Activated CD4-positive, alpha-beta T cell treated with anti-CD3 and anti-CD28 coated beads for 1 hour (primary cell): ENCODE measurements at places on chromosomes 6 and 20.

DNA sequence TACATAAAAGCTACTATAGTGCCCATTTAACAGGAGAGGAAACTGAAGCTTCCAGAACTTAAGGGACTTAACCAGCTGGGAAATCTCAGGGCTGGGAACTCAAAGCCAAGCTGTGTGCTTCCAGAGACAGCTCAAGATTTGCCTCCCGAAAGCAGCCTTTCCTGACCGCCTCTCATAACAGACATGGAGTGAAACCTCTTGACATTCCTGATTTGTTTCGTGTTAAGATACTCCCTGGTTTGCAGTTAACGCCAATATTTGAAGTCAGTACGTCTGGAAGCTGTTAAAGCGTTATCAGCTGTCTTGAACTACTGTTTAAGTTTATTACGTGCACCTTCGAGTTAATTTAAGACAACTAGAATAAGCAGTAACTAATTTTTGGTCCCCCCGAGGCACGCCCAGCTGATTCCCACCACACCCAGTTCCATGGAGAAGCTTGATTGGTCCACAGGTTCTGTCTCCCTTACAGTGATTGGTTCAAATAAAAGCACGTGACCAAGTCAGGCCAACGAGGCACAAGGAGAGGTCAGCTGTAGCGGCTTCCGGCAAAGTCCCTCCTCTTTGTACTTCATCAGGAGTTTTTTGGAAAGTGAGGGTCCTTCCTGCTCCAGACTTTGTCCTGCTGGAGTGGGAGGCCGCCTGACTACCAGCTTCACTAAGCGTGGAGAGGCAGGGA lies 8.9 kb upstream of the TCP11 start:
- no peak for DNase-seq

GRCh38 chr20:50216543-50217206 lies 26.0 kb downstream of the CEBPB start:
- no peak for DNase-seq

DNA sequence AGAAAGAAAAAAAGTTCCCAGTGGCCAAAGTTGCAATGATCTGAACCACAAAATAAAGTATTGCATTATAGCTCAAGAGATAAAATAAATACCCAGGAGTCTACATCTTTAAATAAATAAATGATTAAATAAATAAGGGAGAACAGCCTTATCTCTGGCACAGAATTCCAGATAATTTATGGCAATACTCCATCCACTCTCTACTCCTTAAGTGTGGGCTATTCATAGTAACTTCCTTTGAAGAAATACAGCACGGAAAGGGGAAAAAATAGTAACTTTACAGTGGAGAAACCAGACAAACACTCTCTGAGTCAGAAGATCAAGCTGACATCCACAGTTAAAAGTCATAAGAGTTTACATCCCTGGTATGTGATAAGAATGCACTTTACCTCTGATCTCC lies 11.6 kb downstream of the AURKA start:
- DNase-seq = no peak

DNA sequence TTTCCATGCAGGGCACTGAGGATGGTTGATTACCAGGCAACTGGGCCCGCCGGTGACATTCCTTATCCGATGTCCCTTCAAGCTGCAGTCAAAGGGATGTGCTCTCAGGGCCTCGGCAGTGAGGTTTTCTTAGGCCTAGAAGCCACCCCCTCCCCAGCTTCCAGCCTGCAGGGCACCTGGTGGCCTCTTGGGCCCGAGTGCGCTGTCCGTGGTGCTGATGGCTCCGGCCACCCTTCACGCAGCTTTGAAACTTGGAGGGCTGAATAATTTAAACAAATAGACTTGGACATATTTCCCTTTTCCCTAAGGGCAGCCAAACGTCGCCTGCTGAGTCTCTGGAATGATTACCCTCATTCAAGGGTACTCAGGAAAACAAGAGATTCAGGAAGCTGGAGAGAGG lies 8.9 kb upstream of the MLN start:
- no peak for DNase-seq

DNA sequence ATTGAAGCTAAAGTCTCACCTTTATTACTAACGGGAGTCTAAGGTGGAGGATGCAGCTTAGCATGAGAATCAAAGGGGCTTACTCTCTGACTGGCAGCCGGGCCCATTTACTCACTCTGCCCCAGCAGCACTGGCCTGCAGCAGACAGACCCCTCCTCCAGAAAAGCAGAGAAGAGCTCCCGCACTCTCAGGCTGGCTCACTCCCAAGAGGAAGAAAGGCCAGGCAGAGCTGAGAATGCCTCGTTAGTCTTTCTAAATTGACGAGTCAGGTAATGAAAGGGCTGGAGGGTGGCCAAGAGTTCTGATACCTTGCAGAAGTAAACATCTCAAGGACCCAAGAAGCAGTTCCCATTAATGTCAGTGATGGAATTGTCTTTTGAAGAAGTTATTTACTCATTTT lies 44.5 kb upstream of the IL20RA start:
- no peak for DNase-seq

DNA sequence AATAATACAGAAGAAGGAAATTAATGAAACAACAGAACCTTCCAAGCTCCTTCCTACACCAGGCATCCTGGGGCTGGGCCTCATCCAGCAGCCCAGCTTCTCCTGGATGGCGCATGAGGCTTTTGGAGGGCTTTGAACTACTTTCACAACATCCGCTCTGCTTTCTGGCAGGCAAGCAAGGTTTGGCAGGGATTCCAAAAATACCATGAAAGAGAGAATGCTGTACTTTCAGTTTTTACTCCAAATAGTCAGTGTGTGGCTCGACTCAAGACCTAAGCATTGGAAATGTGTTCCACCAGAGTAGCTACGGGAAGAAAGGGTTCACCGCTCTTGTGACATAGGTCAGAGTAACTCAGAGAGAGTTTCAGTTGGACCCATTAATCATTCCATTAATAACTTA lies 125.4 kb downstream of the OPRM1 start:
- DNase-seq = no peak
